ENCODE measurements at places on chromosomes 1 and 21.

GRCh38 chr1:11960715-11961114, 19.5 kb upstream of the MFN2 start:
- DNase-seq = no peak

- no peak for DNase-seq
Measured at GRCh38 chr21:30271156-30271555, 11.6 kb downstream of the KRTAP24-1 start.

GRCh38 chr1:224528900-224529299, 87.2 kb upstream of the CNIH3 start:
- DNase-seq = peak; percentile 59

DNA sequence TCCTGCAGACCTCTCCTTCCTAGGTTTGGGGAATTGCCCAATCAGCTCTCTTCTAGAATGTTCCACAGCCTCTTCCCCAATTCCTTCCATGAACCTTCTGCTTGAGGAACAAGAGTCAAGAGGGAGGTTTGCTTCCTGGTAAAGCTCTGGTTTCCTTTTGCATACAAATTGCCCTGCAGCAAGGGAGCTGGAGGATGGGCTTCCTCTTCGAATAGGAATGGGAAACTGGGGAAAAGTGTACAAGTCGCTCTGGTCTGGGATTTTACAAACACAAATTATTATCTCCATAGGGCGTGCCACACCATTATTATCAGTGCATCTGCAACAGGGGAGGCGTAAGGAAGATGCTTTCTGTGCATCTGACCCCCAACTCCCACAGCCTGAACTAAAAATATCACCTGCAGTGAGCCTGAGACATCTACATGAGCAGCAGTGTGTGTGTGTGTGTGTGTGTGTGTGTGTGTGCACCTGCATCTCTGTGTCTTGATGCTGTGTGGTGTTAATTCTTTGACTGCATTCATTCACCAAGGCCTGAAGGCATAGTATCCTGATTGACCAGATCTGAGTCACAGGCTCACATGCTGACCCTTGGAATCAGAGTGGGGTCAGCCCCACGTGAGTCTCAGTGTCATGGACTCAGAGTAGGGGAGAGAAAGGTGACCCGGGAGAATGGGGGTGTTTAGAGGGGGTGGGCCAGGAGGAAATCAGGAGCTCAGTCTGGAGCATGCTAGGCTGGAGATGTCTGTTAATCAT, 272.9 kb downstream of the KAZN start:
- DNase-seq = no peak

DNA sequence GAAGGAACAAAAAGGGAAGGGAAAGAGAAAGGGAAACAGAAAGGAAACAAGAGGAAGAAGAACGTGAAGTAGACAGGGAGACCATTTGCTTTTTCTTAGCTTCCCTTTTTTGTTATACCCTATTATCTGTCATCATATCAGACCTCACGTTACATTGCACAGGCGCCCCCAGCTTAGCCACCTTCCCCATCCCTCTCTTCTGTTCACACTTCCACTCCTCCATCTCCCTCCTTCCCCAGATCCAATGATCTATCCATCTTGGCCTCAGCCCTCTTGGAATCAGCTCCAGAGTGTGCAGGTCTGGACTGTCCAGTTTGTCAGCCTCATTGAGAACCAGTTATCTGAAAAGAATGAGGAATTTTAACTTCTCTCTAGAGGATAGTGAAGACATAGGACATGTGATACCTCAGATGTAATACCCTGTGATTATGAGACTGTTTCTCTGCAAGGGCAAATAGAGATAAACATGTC, 101.1 kb upstream of the ERRFI1 start:
- DNase-seq = no peak

DNA sequence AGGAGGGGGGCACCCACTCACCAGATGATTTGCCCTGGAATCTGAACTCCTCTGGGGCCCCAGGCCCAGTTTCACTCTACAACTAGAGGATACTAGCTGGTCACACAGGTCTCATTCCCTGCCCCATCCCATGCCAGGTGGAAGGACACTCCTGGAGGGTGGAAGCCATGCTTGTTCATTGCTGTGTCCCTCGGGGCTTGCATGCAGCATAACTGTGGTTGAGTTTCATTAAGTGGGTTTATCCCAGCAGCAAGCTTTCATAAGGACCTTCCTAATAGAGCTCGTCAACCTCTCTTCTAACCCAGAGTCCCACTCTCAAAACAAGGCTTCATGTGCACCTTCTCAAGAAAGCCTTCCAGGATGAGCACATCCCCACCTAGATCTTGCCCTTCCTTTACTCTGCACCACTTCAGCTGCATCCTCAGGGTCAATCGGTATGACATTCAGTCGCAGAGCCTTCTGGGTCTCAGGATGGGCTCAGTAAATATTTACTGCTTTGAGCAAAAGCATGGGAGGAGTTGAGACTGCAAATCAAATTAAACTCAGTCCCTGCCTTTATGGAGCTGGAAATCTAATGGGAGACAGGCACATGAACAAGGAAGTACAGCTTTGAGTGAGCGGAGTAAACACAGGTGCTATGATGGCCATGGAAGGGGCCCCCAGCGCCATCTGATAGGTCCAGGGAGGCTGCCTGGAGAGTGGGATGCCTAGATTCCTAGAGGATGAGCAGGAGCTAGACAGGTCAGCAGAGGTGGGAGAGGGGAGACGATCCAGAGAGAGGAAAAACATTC, 32.3 kb downstream of the LAMB3 start:
- DNase-seq = no peak

DNA sequence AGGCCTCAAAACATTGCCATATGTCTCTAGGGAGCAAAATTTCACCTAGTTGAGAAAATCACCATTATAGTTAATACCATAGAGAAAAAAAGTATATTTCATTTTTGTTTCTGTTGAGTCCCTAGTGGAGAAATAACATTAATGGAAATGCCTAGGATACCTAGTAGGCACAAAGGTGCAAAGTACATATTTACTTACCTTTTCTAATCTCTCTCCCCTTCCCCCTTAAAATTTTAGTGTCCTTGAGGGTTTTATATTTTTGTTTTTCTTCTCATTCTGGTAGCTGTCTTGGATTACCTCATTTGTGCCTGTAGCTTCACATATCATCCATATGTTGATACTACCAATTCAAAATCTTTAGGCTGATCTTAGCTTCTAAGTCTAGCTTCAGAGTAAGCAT, 127.0 kb downstream of the MAGI3 start:
- DNase-seq = no peak

Data from RCC 7860 (cell line).